ENCODE measurements at places on chromosomes 2 and 18.

DNA sequence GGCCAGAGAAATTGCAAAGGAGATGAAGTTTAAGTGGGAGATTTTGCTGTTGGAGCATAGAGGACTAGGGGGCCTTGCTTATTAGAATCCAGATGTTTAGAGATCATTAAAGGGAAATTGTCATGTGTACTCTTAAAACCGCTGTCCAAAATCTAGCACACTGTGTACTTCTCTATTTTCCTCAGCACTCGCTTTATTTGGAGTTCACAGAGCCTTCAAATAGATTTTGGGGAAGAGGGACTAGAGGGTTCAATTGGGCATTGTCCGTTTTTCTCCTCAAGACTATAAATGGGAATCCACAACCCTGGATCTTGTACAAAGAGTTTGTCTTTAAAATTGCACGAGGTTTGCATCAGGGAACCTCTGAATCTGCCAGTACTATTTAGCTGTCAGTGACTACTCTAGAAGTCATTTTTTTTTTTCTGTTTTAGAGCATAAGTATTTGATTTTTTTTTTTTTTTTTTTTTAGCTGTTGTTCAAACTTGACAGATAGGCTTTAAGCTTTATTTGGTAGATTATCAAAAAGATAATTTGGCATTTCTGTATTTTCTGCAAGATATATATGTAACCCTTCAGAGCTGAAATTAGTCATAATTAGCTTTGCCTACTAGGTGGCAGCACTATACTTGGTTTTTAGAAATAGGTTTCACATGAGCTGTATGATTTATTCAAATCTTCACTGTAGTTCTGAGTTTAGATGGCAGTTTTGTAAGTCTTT is 14.2 kb downstream of the PMS1 start:
- no peak for DNase-seq

- DNase-seq, result no peak
These were observed 55.8 kb downstream of the CYRIA start for GRCh38 chr2:16609786-16610185.

DNA sequence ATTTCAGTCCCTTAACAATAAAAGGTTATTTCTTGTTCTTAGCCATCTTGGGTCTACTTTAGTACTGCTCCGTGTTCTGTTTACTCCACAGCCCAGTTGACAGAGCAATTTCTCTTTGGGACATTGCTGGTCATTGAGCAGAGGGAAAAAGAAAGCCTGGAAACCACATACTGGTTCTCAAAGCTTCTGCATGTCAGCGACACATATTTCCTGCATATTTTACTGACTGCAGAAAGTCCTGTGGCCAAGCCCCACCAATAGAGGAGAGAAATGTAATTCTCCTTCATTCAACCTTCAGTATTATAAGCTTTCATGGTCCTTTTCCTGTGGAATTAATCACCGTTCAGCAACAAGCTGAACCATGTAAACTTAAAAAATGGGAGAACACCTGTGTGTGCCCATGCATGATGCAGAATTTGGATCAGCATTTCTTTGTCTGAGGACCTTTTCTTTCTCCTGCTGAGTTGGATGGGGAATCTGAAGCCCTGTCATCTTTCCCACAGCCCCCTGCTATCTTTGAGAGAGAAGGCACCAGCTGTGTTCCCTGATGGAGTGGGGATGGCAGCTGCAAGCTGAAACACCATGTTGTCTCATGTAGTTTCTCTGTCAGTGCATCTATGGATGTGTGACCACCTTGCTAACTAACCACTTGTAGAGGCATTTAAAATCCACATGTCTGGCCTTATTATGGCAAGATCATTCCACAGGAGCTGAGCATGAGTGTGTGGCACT is 431.6 kb downstream of the MEIS1 start:
- no peak for DNase-seq

GRCh38 chr18:12907258-12907925 is 23.4 kb upstream of the PTPN2 start:
- DNase-seq, result no peak

DNA sequence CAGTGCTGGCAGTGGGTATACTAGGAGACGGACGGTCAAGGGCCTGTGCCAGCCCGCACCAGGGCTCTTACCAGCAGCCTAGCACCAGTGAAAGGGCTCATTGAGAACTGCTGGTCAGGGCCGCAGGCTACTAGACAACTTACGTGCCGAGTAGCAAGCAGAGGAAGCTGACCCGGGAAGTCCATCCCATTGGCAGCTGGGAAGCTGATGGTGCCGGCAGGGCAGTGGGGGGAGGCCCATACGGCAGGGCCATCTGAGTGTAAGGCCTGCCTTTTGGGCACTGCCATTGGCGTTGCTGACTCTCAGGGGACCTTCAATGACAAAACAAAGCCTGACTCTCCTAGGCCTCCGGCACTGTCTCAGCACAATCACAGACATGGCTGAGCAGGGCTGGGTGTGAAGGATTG is 20.6 kb downstream of the EFR3B start:
- no peak for DNase-seq

DNA sequence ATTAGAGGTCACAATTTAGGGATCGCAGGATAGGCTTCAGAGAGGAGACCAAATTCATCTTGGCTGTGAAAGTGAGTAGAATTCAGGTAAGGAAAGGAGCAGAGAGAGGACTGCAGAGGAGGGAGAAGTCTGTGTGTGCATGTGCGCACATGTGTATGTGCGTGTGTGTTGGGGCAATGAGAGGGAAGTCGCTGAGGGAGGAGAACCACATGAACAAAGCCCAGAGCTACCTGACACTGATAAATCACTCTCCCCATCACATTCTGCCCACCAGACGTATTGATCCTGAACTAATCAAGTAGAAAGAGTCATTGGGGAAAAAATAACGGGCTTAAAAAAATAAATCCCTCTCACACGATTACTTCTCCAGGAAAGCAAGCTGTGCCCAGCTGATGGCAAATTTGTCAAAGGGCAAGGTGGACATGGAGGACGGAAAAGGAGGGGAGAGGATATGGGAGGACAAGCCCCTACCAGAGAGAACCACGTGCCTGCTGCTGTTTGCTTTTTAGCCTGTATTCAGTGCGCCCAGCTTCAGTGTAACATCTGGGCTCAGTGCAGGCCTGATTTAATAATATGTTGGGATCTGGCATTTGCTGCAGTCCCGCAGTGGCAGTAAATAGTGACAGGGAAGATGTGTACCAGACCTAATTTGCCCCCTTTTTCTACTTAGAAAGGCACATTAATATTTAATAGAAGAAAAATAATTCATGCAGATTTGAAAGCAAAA is 307.5 kb downstream of the C1D start:
- DNase-seq, result no peak

DNA sequence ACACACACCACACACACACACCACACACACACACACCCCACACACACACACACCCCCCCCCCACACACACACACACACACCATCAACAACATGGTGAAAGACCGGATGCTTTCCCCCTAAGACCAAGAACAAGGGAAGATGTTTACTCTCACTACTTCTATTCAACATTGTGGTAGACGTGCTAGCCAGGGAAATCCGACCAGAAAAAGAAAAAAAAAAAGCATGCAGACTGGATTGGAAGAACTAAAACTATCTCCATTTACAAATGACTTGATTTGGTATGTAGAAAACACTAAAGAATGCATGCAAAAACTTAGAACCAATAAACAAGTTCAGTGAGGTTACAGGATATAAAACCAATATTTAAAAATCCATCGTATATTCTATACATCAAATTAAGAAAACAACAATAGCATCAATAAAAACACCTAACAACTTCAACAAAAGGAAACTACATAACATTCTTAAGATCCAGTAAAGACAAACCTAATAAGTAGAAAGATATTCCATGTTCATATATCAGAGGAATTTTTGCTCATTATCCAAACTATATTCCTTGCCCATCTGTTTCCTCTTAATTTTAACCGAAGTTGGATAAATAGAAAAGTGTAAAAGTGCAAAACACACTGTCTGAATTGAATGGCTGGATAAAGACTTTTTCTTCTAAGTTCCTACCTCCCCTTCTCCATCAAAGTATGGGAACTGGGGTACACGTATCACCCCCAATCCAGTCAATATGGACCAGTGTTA is 51.5 kb upstream of the RNU4ATAC start:
- DNase-seq, result no peak

GRCh38 chr18:24022161-24022560 is 7.6 kb downstream of the TTC39C start:
- no peak for DNase-seq

DNA sequence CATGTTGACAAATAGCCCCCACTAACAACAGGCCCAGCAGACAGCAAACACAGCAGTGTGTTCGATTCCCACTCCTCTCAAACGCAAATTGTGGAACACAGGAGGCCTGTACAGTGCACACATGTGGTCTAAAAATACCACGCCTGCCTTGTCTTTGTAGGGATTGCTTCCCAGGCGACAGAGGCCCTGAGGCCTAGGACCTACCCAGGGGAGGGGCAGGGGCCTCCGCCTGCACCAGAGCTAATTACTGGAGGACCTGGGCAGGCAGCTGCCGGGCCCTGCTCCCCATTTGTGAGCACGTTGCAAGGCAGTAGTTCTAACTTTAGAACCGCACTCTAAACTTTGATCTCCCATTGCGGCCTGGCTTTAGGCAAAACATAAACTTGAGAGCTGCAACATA is 316.0 kb downstream of the TXNL1 start:
- DNase-seq, result no peak

DNA sequence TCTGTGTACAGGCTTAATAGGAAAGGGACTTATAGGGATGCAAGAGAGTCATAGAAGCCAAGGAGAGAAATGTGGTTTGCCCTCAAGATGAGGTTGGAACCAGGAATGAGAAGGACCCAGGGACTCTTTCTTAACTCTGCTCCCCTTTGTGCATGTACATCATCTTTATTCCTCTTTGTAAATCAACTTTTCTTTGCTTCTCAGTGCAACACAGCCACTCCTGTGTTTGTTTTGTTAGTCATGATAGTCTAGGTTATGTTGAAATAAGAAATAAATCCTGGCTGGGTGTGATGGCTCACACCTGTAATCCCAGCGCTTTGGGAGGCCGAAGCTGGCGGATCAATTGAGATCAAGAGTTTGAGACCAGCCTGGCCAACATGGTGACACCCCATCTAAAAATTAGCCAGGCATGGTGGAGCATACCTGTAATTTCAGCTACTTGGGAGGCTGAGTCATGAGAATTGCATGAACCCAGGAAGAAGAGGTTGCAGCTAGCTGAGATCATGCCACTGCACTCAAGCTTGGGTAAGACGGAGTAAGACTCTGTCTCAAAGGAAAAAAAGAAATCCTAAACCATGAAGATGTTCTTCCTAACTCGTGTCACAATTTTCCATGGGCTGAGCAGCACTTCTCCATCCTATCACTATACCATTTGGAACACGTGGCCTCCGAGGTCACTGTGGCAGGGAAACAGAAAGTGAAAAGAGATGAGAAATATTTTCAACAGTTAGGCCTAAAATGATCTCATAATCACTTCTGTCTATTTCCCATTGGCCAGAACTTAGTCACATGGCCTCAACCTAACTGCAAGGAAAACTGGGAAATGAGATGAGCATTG is 73.0 kb upstream of the TMEM17 start:
- DNase-seq, result peak; percentile 52

DNA sequence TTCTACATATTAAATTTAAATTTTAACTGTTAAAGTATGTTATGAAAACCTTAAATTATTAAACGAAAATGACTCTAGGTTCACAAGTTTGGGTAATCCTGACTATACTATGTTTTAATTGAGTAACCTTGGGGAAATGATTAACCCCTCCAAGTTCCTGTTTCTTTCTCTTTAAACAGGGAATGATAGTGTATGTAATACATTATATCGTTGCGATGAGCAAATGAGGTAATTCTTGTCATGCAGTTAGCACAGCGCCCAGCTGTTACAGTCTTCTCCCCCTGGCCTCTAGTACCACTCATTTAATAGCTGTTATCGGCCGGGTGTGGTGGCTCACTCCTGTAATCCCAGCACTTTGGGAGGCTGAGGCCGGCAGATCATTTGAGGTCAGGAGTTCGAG is 80.4 kb downstream of the MTA3 start:
- DNase-seq, result no peak

GRCh38 chr2:85698184-85698879 is 4.2 kb downstream of the GNLY start:
- no peak for DNase-seq

- DNase-seq, result no peak
These were observed 220.6 kb upstream of the CCDC68 start for GRCh38 chr18:55179835-55180234.

GRCh38 chr18:45106331-45106774 is 425.7 kb downstream of the SETBP1 start:
- DNase-seq, result no peak

DNA sequence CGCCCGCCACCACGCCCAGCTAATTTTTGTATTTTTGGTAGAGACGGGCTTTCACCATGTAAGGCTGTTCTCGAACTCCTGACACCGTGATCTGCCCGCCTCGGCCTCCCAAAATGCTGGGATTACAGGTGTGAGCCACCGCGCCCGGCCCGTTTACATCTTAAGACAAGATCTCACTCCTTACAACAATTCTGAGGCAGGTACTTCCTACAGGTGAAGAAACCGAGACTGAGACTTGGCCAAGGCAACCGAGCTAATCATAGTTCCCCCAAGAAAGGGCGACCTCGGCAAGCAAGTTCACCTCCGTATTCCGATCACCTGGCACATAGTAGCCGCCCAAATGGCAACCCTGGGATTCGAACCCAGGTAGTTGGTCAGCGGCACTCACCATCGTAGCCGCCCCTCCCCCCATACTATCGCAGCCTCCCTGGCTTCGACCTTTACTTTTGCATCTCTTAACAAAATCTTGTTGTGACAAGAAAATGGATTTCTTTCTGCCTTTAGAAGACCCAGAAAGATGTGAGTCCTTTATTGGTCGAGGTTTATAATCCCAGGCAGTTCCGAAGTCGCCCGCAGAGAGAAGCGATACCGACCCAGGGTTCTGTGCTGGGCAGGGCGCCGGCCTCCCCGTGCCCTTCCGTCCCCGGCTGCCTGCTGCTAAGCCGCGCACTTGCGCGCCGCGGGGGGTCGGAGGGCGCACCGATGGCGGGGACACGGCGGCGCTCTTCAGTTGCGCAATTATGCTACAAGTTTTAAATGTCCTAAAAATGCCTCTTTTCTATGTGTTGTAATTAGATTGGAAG is 1.1 kb upstream of the FZD5 start:
- no peak for DNase-seq

- no peak for DNase-seq
These were observed 4.5 kb downstream of the HAAO start for GRCh38 chr2:42787788-42788477.

- no peak for DNase-seq
These were observed 44.7 kb downstream of the THSD7B start for GRCh38 chr2:136809998-136810397.

DNA sequence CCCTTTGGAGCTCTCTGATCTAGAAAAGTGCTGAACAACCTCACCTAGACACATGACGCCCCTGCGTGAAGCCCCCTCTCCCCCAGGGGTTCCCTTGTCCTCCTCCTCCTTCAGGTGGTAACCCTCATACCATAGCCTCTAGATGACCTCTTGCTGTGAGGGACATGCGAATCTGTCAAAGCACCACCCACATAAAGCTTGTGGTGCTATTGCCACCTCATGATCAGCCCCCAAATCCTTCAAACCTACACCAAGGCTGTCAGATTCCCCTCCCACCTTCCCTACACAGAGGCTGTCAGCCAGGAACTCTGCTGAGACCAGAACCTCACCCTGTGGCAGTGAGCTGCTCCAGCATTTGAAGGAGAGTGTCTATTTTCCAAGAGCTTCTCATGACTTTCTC is 43.1 kb upstream of the TEX51 start:
- DNase-seq, result no peak

Data from AG09319 (cell line).